ENCODE measurements at places on chromosomes 11 and 22. TPM values are rescaled to one million over a fixed set of nuclear protein-coding genes. Genes with fewer than 3 reads are reported as not detected.

Gene CRACR2B
- total RNA-seq: 0.78 TPM

Gene LRRN4CL
- total RNA-seq: 4.9 TPM

Gene SLC22A8
- total RNA-seq: not detected

Gene SLC25A18
- not detected for total RNA-seq

Gene PYGM
- 8.8 TPM for total RNA-seq

Gene SELENOH
- 49.5 TPM for total RNA-seq

Gene SLC25A1
- 152 TPM for total RNA-seq

Gene MMP10
- 5.1 TPM for total RNA-seq

Gene LYVE1
- 4.6 TPM for total RNA-seq

Gene MIEF1
- total RNA-seq: 23.5 TPM

Gene MMP1
- total RNA-seq: 746 TPM

Gene PNPLA3
- 5.5 TPM for total RNA-seq

Gene F2
- total RNA-seq: not detected

Gene BRSK2
- 0.46 TPM for total RNA-seq

Gene BIK
- total RNA-seq: not detected

Gene CHADL
- total RNA-seq: 1.1 TPM

Gene KDM4E
- not detected for total RNA-seq

Gene FOLR2
- total RNA-seq: not detected

Gene CREB3L1
- 45.2 TPM for total RNA-seq

Gene PHOX2A
- not detected for total RNA-seq
